Ammon's horn (tissue), 1 donor: ENCODE measurements at places on chromosomes 3 and 15.

- DNase-seq = no peak
Measured at GRCh38 chr3:157100608-157101396, 59.1 kb downstream of the CCNL1 start.

- DNase-seq = peak; percentile 43
Measured at GRCh38 chr15:29233566-29233965, 36.1 kb downstream of the NSMCE3 start.

GRCh38 chr3:176905331-176905730 is 292.0 kb downstream of the TBL1XR1 start:
- no peak for DNase-seq

- DNase-seq = no peak
Measured at GRCh38 chr3:58150810-58151199, 60.0 kb downstream of the DNASE1L3 start.

GRCh38 chr3:160678292-160678842 is 1.4 kb downstream of the ARL14 start:
- DNase-seq = no peak

GRCh38 chr15:88274553-88275460 is 18.3 kb upstream of the NTRK3 start:
- DNase-seq = peak; percentile 86
